Right atrium auricular region (tissue), 2 donors: ENCODE measurements at places on chromosomes 12 and 14. TPM values are rescaled to one million over a fixed set of nuclear protein-coding genes. Genes with fewer than 3 reads are reported as not detected.

Gene SERPINA12
- not detected for total RNA-seq

Gene NTS
- total RNA-seq, result not detected

Gene KITLG
- total RNA-seq, result 9.6 TPM

Gene FAM90A1
- not detected for total RNA-seq

Gene NAV3
- total RNA-seq, result 4.4 TPM

GRCh38 chr12:119710374-119710964 is 42.5 kb downstream of the PRKAB1 start:
- no peak for DNase-seq

GRCh38 chr12:57756406-57757341 is 1.8 kb downstream of the MARCHF9 start:
- no peak for DNase-seq

DNA sequence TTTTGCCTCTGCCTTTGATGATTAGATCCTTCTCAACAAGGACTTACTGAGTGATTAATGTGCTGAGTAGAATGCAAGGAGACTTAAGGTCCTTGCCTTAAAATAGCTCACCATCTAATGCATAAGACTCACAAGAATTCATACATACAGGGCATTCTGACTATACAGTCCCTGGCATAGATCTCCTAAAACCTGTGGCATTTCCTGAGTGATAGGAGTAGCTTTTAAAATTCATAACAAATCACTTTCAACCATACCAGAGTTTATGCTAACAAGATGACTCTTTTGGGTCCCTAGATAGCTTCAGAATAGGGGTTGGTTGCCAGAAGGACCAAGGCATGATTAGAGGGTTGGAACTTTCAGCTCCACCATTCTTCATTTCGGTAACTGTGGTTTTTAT is 48.8 kb downstream of the STXBP6 start:
- no peak for DNase-seq
